Ovary (tissue), 10 donors: ENCODE measurements at places on chromosomes 13 and 19.

GRCh38 chr19:3788996-3789778 is 3.0 kb upstream of the MATK start:
- DNase-seq, result no peak

- DNase-seq, result no peak
These were observed 27.1 kb upstream of the GRTP1 start for GRCh38 chr13:113390874-113391497.

DNA sequence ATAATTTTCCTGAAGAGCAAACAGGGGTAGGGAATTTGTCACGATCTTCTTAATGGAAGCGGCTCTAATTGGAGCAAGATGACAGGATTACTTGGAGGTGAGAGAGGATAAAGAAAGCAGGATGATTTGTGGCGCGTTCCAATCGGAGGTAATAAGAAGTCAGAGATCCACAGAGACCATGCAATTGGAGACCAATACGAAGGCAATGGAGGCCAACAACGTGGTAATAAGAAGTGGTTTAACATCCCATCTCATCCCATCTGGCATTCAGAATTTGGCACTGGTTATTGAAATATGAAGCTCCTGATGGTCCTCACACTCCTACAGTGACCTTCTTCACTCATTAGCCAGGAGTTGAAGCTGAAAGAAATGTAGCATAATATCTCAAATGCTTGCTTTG is 130.6 kb downstream of the DLEU7 start:
- no peak for DNase-seq

DNA sequence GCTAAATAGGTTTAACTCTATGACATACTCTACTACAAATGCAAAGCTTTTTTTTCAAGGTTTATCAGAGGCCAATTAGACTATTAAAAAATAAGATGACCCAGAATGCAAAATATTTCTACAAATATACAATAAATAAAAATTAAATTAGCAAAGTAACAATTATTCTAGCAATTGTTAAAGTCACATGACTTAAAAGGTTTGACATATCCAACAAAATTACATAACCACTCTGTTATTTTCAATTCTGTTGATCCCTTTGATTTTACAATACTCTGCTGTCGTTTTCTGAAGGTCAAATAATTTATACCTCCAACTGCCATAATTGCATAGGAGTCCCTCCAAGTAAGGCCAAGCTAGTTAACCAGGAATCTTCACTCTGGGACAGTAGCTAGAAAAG is 292.6 kb upstream of the MIR17HG start:
- no peak for DNase-seq

DNA sequence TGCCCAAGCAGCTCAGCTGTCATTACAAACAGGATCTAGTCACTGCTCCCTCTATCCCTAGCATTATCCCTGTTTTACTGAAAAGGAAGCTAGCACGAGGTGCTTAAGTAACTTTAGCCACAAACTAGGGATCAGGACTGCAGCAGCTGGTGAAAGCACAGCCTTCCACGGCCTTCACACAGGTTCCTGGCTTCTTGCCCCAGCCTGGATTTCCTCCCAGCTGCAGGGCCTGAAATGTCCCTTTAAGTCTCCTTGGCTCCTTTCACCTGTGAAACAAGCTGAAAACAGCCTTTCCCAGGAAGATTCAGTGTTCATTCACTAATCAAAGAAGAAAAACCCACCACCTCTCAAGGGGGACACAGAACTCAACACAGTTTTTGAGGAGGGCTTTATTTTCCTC is 754.5 kb downstream of the DIAPH3 start:
- no peak for DNase-seq

- no peak for DNase-seq
These were observed 1442.6 kb downstream of the SLITRK5 start for GRCh38 chr13:89113744-89114143.

GRCh38 chr13:35704331-35704730 is 227.8 kb upstream of the MAB21L1 start:
- no peak for DNase-seq

- DNase-seq, result no peak
These were observed 92.1 kb downstream of the STARD13 start for GRCh38 chr13:33193428-33193974.

DNA sequence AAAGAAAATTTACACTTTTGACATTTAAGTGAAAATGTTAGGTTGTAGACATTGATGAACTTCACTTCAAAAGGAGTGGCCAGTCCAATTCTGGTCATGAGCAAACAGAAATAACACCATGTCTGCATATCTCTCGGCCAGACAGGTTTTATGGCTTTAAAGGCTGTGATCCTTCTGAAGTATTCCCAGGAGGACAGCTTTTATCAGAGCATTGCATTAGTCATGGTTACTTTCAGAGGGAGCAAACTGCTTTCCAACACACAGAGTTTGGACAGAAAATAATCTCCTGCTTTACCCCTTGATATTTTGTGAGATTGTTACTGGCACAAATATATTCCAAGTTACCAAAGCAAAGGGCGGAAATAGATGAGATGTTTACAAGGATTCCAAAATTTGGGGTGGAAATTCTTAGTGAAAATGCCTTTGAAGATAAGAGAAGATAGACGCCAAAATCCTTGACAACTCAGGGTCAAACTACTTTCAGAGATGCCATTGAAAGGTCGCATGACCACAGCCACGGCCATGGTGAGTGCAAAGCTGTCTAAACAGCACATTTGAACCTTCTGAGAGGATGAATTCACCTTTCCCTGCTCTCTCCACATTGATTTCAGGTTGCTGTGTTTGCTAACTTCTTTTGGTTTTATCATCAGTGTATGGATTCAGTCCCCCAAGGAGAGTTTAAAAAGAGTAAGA is 584.5 kb upstream of the SGCG start:
- DNase-seq, result no peak

DNA sequence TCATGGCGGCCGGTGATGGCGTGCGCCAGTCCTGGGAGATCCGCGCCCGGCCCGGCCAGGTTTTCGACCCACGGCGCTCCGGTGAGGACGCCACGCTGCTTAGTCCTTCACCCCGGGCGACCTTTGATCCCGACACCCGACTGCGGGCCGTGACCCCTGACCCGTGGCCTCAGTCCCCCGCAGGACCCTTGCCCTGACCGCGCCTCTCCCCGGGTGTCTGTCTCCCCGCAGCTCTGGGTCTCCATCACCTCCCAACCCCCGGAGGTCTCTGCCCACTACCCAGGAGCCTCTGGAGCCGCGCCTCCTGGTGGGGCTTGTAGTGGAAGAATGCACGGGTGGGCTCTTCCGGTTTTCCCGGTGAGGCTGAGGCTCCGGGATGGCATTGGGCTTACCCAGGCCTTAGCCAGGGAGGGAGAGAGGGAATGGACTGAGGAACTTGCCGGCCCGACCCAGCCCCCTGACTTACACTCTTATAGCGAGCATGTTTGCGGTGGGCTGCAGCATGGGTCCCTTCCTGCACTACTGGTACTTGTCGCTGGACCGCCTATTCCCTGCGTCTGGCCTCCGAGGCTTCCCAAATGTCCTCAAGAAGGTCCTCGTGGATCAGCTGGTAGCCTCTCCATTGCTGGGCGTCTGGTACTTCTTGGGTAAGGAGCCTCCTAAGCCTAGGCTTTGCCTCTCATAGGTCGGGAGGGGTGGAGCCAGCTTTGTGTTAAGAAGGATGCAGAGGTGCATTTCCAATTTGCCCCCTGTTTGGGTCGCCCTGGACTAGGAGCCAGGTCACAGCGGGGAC is 566 bp downstream of the MPV17L2 start:
- no peak for DNase-seq

DNA sequence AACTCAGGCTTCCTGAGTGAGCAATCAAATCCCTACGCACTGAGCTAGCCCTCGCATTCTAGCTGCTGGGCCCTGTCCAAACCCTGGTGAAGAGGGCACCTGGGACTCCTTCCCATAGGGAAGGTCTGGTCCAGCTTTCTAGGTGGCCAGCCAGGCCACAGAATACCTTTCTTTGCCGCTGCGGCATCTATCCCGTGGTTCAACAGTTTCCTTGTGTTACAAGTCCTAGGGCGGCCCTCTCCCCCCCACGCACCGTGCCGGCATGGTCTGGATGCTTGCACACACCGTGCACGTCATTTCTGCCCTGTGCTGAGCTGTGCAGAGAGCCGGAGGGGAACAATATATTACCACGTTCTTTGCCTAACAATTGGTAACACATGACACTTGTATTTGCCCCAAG is 164.6 kb upstream of the TSHZ3 start:
- DNase-seq, result no peak

DNA sequence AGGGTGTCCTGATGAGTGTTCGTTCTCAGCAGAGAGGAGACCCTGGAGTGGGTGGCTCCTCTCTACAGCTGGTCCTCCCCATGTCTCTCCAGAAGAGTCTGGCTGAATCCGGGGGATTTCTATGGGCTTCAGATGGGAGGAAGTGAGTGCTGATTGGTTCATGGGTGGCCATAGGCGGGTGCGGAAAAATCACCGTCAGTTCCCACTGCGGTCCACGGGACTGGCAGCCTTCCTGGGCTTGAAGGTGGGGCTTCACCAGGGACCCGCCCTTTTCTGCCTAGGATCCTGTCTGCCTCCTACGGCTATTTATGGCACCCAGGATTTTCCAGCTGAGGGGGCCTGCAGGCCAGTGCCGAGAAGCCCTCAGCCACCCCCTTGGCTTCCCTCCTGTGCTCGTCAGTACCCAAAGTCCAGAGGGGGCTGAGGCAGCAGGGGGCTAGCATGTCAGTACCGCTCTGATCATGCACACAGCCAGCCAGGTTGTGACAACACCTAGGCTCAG is 18.4 kb downstream of the CPB2 start:
- no peak for DNase-seq

DNA sequence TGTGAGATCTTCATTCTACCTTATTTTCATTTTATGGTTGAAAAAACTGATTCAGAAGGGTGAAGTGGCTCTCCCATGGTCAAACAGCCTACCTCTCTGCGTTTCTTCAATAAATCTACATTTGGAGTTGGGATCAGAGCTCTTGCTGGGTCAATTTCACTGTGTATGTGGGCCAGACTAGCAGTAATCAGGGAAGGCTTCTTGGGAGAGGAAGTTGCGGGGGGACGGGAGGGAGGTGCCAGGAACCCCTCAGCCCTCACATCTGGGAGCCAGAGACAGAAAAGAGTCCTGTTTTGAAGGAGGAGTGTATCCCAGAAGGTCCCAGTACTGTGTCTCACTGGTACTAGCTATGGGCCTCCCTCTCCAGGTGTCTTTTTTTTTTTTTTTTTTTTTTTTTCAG is 934 bp downstream of the KXD1 start:
- no peak for DNase-seq
